Activated T-cell treated with anti-CD3 and anti-CD28 coated beads, Interleukin-2, amount 50 U/mL, for 72 hours (primary cell): ENCODE measurements at places on chromosomes 6 and 20. TPM values are rescaled to one million over a fixed set of nuclear protein-coding genes. Genes with fewer than 3 reads are reported as not detected.

The LAMA2 gene
- total RNA-seq = 0.05 TPM

The BMP5 gene
- total RNA-seq = not detected

DNA sequence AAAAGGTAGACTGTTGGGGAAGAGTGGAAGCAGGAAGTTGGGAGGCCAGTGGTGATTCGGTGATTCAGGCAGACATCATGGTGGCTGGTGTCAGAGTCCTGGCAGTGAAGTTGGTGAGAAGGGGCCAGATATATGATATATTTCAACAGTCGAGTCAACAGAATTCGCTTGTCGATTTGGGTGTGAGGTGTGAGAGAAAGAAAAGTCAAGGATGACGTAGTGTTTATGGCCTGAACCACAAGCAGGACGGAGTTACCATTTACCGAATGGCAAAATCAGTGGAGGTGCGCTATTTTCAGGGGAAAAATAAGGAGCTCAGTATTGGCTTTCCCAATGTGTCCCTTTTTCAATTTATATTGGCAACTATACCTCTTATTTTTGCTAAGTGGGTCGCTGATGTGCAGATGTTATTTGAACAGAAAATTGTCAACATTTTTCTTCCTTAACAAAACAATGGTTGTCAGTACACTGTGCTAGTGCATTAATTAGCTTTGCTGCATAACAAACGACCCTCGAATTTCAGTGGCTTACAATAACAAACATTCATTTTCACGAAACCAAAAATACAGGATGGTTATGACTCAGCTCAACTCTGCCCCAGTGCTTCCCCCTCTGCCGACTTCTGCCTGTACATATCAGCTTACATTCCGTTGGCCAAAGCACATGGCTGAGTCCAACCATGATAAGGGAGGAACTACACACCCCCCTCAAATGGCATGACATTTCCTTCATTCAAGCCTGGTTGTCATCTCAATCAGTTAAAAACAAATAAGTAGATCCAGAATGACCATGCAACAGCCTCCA is 255.0 kb upstream of the ZFP64 start:
- DNase-seq = no peak

The MAN1A1 gene
- total RNA-seq = 26.6 TPM

GRCh38 chr6:49225471-49225870 is 237.6 kb downstream of the MMUT start:
- DNase-seq = no peak

The THBD gene
- total RNA-seq = not detected

GRCh38 chr6:38460186-38460585 is 179.5 kb downstream of the BTBD9 start:
- DNase-seq = no peak

DNA sequence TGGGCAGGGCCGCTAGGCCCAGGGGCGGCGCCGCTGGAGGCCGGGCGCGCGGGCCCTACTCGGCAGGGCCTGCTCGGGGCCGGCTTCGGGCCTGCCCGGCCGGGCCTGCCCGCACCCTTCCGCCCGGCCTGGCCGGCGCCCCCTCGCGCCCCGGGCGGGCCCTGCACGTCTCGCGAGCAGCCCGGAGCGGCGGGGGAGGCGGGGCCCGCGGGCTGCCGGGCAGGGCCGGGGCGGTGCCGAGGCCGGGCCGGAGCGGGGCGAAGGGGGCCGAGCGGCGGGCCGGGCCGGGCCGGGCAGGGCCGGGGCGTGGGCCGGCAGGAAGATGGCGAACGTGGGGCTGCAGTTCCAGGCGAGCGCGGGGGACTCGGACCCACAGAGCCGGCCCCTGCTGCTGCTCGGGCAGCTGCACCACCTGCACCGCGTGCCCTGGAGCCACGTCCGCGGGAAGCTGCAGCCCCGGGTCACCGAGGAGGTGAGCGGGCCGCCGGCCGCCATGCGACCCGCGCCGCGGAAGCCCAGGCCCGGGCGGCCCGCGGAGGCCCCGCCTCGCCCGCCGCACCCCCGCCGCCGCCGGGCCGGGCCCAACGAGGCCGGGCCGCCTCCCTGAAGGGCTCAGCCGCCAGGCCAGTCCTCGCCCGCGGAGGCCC is at the start of gene NPEPL1:
Gene NPEPL1, plus strand, starts transcription at position 222 of the 647 bp plus-strand sequence. Its CDS starts 101 bp downstream, at position 323.
- peak; percentile 87 for DNase-seq

The F13A1 gene
- total RNA-seq = not detected

DNA sequence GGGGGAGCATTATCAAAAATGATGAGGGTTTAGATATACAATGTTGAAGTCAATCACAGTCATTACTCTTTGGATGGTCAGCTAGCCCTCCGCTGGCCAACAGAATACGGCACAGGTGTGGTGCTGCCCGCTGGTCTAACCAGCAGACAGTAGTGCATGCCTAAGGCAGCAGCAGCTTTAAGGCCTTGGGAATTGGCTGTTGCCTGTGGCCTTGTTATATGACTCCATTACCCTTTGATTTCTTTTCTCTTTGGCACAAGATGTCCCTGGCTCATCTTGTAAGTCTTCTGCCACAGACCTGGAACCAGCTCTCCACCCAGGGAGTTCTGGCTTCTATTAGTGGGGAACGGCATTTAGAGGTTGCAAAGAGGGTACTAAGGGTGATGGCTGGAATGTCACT is 110.2 kb downstream of the WDR27 start:
- no peak for DNase-seq

DNA sequence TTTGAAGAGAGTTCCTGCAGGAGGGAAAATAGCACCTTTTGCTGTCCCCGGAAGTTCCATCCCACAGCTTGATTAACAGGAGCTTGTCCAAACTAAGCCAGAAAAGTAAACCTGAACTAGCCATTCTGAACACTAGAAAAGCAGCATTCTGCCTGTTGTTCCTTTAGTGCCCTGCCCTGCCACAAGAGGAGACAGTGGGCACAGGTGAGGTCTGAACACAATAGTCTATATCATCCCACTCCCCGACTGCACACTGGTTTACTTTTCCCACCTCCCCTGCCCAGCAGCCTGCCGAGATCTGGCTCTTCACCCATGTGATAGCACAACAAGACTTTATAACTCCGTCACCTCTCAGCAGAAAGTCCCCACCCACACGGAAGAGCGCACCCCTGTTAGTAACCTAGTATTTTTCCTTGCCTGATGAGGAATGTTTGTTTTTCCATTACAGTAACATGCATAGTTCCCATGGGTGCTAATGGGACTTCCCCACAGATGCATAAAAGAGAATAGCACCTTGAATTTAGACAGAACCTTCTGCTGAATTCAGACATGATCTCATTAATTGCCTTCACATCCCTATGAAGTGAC is 59.7 kb downstream of the TFAP2A start:
- no peak for DNase-seq
